ENCODE measurements at places on chromosomes 13 and 19. TPM values are rescaled to one million over a fixed set of nuclear protein-coding genes. Genes with fewer than 3 reads are reported as not detected.

The ZNF611 gene
- 29.9 TPM for total RNA-seq

The FFAR1 gene
- 1.7 TPM for total RNA-seq

The IL12RB1 gene
- total RNA-seq: not detected

The MCEMP1 gene
- not detected for total RNA-seq

GRCh38 chr13:100809856-100810255 lies 135.3 kb upstream of the TMTC4 start:
- DNase-seq: no peak

- no peak for DNase-seq
Observed at GRCh38 chr13:65656740-65657329, 1573.3 kb downstream of the PCDH9 start.

DNA sequence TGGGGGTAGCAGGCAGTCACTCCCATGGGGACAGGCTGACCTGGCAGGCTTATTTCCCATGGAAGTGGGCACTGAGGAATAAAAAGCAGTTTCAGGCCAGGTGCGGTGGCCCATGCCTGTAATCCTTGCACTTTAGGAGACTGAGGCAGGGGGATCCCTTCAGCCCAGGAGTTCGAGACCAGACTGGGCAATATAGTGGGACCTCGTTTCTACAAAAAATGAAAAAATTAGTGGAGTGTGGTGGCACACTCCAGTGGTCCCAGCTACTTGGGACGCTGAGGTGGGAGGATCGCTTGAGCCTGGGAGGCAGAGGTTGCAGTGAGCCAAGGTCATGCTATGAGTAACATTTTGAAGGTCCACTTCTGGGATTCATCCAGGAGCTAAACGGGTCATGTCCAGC lies 6.0 kb downstream of the GJB2 start:
- no peak for DNase-seq

GRCh38 chr13:83780227-83780626 lies 102.0 kb downstream of the SLITRK1 start:
- no peak for DNase-seq

GRCh38 chr13:29589234-29589633 lies 6.3 kb downstream of the SLC7A1 start:
- DNase-seq: peak; percentile 72

GRCh38 chr13:79658333-79658975 lies 177.5 kb downstream of the NDFIP2 start:
- no peak for DNase-seq
